ENCODE measurements at places on chromosomes 3 and 15.

GRCh38 chr3:169404520-169404890 lies 259.0 kb downstream of the MECOM start:
- DNase-seq: no peak

DNA sequence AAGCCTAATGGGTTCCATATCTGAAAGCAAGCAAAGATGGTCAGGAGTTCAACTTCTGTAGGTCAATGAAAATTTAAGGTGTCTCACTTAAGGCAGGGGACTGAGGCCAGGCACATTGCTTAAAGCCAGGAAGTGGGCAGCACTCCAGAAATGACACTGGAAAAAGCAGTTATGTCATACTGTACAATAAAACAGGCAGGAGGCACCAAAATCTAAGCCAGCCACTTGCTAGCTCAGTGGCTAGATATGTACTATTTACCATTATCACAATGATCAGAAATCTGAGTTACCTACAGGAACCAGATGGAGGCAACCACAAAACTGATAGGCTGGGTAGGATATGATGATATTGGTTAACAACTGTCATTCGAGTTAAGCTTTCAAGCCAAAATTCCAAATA lies 57.3 kb downstream of the FRMD5 start:
- no peak for DNase-seq

DNA sequence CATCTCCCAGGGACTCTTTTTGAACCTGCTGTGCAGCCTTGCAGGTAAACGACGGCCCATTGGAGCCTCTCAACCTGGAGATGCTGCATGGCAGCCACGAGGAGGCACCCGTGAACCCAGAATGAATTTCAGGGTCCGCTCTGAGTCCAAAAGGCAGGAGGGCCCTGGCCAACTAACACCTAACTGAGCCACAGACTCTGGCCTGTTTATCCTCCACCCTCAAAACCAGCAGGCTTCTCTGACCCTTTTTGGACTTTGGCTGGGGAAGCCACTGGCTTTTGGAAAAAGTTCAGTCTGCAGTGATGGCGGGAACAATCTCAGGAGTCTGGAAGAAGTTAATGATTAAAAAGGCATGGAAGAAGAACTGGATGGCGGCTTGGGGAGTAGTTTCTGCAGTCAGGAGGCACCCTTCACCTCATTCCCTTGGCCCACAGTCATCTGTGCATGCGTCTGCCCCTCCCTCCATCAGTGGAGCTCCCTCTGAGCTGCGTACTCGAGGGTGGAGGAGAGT lies 4.1 kb downstream of the PXYLP1 start:
- no peak for DNase-seq

GRCh38 chr3:151330379-151330778 lies 1.0 kb upstream of the P2RY13 start:
- DNase-seq: no peak

DNA sequence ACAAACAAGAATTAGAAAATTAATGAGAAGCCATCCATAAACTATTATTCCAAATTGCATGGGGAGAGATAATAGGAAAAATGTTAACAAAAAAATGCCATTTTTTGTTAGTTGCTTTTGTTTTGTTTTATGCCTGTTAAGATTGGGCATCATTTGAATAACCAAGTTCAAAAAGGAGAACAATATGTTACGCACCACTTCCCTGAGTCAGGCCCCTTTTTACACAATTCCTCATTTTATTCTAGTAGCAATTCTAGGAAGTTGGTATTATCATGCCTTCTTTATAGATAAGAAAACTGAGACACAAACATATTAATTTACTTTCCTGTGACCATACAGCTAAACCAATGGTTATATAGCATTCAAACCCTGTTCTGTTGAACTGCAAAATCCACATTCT lies 736.9 kb upstream of the CCDC54 start:
- DNase-seq: no peak

GRCh38 chr3:121659586-121659985 lies 1.1 kb downstream of the HCLS1 start:
- DNase-seq: no peak

DNA sequence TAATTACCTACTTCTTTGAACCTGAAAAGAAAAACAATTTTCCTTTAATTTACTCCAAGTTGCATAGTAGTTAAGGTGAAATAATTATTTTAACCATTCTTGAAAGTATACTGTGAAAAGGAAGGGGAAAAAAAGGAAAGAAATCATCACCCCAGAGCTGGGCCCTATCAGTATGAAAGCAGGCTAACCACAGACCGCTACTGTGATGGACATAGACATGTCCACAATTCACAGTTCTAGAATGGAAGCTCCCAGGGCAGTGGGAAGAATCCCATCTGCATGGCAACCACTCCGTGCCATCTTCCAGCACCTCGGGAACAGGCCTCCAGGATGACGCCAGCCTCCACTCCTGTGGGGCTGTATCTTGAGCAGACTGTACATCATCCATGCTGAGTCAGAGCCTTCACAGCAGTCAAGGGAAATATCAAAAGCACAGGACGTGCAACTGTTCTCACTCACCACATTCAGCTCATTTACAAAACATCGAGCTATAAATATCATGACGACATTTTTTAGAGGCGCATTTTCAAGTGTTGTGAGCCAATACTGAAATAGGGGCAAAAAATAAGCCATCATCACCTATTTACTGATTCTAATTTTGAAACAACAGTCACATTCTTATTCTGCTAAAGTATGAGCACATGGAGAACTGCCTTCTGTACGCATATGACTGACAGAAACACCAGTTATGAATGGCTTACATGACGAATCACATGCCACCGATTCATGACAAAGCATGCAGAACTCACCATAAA lies 119.7 kb downstream of the SNRK start:
- no peak for DNase-seq

GRCh38 chr3:35784169-35784568 lies 144.8 kb downstream of the ARPP21 start:
- DNase-seq: no peak

GRCh38 chr3:163273694-163274093 lies 1777.1 kb downstream of the OTOL1 start:
- DNase-seq: no peak

GRCh38 chr3:32455609-32456428 lies 46.8 kb downstream of the CMTM6 start:
- no peak for DNase-seq

GRCh38 chr3:197025736-197026480 lies 3.7 kb downstream of the MELTF start:
- DNase-seq: no peak

GRCh38 chr3:42498791-42499477 lies 3.5 kb upstream of the VIPR1 start:
- DNase-seq: no peak

GRCh38 chr3:186359078-186359477 lies 3.0 kb downstream of the DGKG start:
- no peak for DNase-seq

DNA sequence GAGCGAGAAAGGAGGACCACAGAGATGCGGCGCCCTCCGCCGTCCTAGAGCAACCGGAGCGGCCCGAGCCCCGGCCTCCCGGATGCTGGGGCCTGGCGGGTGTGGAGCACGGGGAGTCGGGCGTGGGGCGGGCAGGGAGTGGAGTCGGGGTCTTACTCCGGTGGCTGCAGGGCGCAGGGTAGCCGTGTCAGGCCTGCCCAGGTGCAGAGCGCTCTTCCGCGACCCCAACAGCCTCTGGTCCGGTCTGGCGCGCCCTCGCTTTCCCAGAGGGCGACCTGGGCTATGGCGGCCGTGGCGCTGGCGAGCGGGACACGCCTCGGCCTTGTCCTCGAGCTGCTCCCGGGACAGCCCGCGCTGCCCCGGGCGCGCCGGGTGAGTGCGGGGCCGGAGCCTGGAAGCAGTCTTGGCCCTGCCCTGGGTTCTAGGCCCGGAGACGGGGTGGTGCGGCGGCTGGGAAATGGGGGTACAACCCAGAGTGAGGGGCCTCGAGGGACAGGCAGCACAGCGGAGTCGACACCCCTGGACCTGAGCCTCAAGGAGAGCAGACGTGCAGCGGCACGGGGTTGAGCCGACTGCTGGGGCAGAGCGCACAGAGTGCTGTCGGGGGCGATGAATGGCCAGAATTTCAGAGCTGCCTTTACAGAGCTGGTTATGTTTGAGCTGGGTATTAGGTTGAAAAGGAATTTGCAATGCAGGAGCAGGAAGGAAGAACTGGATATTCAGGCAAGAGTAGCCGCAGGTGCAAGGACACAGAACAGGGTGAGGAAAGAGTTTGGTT lies at the start of gene ZNF662:
Gene ZNF662 (plus strand): TSS at position 73 of the 778 bp plus-strand sequence. CDS start 1,973 bp downstream, outside the sequence.
- DNase-seq: peak; percentile 31

DNA sequence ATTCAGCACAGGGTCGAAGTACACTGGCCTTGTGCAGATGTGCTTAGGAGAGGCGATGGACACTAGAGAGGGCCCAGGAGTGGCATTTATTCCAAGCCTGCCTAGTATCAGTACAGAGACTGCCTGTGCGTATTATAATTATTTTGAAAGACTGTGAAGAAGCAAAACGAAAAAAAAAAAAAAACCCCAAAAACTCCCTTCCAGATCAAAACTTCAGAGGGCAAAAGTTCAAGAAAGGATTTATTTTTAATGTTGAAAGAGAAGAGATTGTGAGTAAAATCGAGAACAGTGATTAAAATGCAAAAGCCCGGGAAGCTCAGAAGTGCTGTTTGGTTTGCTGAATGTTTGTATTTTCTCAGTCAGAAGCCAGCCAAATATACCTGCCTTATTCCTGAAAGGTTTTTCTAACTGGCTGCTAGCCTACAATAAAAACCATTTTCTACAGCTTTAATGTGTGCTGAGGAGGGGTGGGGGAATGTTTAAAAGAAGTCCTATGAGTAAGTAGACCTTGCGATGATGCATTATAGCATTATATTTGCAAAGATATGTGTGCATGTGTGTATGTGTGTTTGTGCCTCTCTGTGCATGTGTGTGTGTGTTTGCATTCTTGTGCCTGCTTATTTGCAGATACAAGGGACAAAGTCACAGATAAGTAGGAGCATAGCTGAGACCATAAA lies 19.3 kb upstream of the LZTFL1 start:
- DNase-seq: no peak

GRCh38 chr3:126733061-126733430 lies 29.0 kb downstream of the CHCHD6 start:
- DNase-seq: no peak

DNA sequence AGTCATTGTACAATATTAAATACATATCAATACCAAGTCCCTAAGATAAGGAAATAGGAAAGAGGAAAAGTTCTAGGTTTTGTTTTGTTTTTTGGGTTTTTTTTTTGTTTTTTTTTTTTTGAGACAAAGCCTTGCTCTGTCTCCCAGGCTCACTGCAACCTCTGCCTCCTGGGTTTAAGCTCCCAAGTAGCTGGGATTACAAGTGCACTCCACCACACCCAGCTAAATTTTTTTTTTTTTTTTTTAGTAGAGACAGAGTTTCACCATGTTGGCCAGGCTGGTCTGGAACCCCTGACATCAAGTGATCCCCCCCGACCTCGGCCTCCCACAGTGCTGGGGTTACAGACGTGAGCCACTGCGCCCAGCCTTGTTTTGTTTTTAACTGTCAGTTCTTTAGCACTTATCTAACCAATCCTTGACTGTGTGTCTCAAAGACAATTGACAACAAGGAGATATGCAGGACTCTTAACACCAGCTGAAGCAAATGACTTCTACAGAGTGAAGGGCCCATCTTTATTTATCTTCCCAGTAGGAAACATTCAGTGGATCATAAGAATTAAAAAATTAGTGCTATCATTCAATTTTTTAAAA lies 100.0 kb upstream of the RAP2B start:
- no peak for DNase-seq

DNA sequence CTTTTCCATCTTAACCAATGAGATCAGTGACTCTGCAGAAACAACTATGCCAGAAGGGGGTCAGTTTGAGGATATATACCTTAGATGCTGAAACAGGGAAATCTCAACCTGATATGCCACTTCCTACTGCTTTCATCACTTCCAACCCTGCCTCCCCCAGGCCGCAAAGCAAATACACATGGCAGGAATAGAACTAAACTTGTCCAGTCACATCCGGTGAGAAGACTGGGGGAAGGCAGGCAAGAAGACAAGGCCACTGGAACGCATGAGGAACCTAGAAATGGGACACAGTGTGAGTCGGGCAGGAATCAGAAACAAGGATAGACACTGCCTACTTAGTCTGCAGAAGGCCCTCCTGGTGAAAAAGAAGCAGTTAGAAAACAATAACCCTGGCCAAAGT lies 90.6 kb downstream of the MYO5A start:
- DNase-seq: no peak

- DNase-seq: no peak
Measured at GRCh38 chr3:13540297-13540995, 8.5 kb upstream of the FBLN2 start.

GRCh38 chr3:81872566-81872965 lies 111.1 kb upstream of the GBE1 start:
- no peak for DNase-seq

- no peak for DNase-seq
Measured at GRCh38 chr15:63234451-63234870, 42.9 kb upstream of the APH1B start.

DNA sequence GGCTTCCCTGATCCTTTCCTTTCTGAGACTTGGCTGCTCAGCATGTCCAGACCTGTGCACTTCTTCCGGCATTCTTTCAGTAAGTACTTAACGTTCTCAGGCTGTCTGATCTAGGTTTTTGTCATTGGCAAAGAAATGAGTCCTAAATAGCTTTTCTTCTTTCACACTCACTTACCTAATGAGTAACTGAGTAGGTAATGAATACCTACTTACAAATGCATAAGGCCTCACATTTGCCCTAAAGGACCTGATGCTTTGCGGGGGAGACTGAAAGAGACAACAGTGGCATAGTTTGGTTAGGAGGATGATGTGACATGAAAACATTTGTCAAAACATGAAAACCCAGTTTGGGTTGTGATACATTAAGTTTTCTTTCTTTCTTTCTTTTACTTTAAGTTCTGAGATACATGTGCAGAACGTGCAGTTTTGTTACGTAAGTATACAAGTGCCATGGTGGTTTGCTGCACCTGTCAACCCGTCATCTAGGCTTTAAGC lies 516.7 kb upstream of the CFAP20DC start:
- no peak for DNase-seq

- no peak for DNase-seq
Measured at GRCh38 chr3:54780336-54780735, 147.5 kb downstream of the LRTM1 start.

- DNase-seq: no peak
Measured at GRCh38 chr3:153087595-153088566, 74.1 kb upstream of the RAP2B start.

Measured in activated CD8-positive, alpha-beta memory T cell treated with anti-CD3 and anti-CD28 coated beads, Interleukin-2, amount 50 U/mL, for 4 hours (primary cell).